ENCODE measurements at places on chromosomes 12 and 14.
A peak's percentile ranks its signal among the peaks of the same experiment; 100 is the strongest.

DNA sequence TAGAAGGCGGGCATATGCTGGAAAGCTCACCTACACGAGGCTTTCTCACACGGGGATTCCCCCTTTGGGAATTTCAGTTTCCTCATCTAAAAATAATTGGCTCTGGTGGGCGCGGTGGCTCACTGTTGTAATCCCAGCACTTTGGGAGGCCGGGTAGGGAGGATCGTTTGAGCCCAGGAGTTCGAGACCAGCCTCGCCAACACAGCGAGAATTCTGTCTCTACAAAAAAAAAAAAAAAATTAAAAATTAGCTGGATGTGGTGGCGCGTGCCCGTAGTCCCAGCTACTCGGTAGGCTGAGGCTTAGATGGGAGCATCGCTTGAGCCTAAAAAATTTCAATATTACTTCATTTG lies 400 bp upstream of the NDUFA12 start:
- DNase-seq: no peak

GRCh38 chr14:63076488-63076887 lies 31.2 kb upstream of the KCNH5 start:
- DNase-seq: no peak

GRCh38 chr12:81888106-81888740 lies 129.1 kb upstream of the PPFIA2 start:
- DNase-seq: no peak

DNA sequence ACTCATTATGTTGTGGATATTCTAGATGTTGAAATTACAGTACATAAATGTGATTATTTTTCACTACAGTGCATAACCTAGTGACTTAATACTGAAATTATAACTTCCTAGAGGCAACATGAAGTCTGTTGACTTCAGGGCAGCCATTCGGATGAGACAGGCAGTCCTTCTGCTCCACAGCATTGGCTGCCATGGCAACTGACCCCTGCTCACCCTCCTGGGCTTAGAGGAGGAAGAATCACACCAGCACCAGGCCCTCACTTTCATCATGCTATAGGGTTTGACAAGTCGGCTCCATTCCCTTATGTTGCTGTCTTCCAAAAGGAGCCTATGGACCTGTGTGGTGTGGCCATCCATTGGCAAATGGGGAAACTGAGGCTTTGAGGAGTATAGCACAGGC lies 233.5 kb upstream of the TMEM132C start:
- no peak for DNase-seq

DNA sequence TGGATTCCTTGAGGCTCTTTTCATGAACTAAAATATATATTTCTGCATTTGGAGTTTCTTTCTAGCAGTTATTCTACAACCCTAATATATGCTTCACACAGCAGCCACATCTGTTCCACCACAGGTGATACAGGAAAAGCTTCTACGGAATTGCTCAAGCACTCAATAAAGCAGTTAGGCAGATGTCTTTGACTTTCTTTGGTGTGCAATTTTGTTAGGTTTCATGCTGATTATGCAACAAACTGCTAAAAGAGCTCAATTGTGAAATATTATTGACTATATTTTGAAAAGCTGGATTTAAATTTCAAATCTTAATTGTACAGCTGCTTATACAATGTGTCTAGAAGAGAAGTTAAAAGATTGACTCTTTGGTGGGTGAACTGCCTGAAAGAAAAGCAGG lies 1055.6 kb upstream of the FBXO33 start:
- DNase-seq: no peak

- DNase-seq: no peak
Measured at GRCh38 chr14:89470401-89470800, 53.4 kb upstream of the FOXN3 start.

- peak; percentile 54 for DNase-seq
Measured at GRCh38 chr14:81172353-81172752, 48.4 kb downstream of the GTF2A1 start.

GRCh38 chr12:102769323-102769916 lies 147.6 kb downstream of the PAH start:
- DNase-seq: peak; percentile 19

GRCh38 chr14:25756876-25757275 lies 706.9 kb upstream of the STXBP6 start:
- DNase-seq: no peak

DNA sequence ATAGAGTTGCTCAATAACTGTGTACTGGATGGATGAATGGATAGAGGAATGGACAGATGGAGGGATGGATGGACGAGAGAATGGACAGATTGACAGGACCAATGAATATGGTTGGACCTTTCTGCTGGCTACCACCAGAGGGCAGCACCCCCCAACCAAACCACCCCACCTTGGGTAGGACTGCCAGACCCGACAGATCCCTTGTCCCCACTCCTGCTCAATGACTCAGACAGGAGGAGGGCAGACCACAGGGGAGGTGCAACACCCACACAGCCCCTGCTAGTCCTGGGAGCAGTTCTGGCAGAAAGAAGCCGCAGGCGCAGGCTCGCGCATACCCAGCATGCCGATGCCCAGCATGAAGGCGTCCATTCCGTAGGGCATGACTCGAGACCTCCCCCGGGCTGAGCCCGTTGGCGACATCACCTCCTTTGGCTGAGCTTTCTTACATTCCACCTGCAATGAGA lies 12.4 kb downstream of the MSI1 start:
- DNase-seq: peak; percentile 63

DNA sequence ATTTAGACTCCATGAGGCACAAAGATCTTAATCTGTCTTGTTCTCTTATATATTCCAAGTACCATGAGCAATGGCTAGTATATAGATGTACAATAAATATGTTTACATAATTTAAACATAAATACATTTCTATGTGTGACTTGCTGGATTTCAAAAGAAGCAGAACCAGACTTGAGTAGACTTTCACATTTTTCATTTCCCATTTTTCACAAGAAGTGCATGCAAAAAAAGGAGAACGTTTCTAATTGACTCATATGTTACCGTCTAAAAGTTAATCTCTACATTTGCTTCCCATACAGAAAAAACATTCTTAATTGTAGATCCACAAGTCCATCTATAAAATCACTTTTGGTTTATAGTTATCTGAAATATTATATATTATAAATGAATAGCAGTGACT lies 256.5 kb upstream of the USP15 start:
- no peak for DNase-seq

GRCh38 chr14:92499234-92499633 lies 14.3 kb upstream of the RIN3 start:
- DNase-seq: no peak

DNA sequence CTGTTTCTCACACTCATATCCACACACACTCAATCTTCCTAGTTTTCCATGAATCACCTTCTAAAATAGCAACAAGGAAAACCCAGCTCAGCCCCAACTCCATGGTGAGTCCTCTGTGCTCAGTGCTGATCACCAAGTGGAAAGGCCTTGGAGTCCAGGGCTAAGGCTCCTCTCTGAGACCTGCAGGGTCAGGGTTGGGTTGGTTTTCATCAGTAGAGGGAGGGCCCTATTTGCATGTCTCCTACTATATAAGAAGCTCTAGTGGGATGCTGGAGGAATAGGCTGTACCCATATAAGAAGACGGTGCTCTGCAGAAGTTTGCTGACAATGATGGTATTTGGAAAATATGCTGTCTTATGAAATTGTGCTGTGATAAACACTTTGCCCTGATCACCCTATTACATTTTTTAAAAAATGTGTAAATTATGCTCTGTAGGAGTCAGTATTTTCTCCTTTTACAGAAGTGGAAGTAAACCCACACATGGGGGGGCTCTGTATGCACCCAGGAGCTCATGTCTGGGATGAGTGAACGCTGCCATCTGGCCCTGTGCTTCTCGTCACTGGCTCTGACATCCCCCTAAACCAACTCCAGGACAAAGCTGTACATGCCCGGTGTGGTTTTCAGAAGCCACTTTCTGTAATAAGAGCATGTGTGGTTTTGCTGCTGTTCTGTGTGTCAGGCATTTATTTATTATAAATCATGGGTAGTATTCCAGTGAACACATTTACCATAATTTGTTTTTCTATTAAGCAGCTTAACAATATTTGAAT lies 536.3 kb downstream of the TMEM121 start:
- DNase-seq: no peak

GRCh38 chr12:120666571-120667390 lies 20.2 kb upstream of the MLEC start:
- no peak for DNase-seq

GRCh38 chr12:28346567-28346966 lies 156.3 kb downstream of the CCDC91 start:
- no peak for DNase-seq

DNA sequence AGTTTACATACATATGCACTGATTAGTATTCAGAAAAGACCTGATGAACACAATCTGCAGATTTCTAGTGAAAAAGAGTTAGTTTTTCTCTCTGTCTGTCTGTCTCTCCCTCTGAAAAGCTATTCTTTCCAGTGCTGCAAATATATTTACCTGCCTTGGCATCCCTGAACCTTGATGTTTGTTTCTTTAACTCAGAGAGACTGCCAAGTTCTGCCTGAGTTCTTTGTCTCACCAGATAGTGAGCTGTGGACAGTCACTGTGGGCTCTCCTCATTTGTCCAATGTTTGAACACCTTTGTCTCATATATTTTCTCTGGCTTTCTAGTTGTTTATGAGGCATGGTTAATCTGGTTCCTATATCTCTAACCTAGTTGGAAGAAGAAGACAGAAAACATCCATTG lies 250.4 kb downstream of the SOX5 start:
- DNase-seq: no peak

GRCh38 chr12:17954788-17955187 lies 135.2 kb downstream of the RERGL start:
- no peak for DNase-seq

DNA sequence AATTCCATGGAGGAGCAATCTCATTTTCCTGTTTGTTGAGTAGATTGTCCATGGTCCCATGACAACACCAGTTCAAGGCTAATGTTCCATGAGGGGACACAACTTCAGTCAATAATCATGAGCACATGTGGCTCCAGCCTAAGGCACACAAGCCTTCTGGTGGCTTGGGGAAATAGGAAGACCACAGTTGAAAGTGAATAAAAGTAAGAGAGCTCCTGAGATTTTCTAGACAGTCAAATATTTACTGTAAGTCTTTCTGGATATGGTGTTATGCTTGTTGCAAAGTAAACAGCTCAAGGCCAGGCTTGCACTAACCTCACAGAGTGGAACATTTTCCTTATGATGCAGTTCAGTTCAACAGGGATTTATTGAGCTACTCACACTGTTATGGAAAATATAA lies 206.9 kb upstream of the SLC38A2 start:
- DNase-seq: no peak

DNA sequence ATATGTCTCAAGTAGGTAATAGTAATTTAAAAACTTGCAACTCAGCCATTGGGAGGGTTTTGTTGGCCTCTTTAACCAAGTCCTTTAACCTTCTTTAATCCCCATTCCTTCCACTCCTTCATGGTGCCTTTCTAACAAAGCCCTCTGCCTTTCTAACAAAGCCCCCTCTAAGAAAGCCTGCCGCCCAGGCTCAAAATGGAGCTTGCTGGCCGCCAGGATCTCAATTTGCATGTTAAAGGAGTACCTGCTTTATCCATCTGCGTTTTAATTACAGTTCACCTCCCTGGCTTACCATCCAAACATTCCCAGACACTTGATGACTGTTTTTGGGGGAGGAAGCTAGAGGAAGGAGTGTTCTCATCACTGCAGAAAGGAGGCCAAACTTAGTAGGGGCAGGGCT lies 183.4 kb downstream of the PTPN11 start:
- no peak for DNase-seq

DNA sequence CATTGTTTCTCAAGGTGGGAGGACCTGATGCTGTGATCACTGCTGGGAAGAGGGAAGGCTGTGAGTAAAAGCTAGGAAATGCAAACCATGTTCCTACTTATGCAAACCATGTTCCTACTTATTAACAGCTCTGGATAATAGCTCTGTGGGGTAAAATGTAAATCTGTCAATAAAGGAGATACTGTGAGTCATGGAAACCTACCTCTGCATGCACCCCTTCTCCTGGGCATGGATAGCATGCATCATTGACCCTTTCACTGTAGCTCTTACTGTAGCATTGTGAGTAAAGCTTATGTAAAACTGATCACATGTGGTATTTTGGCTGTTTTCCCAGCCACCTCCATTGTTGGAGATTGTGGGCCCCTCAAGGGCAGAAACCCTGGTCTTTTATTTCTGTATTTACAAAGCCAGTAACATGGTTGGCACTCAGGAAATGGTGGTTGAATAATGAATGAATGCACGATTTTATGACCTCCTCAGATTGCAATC lies 253.7 kb downstream of the GRIN2B start:
- DNase-seq: no peak

DNA sequence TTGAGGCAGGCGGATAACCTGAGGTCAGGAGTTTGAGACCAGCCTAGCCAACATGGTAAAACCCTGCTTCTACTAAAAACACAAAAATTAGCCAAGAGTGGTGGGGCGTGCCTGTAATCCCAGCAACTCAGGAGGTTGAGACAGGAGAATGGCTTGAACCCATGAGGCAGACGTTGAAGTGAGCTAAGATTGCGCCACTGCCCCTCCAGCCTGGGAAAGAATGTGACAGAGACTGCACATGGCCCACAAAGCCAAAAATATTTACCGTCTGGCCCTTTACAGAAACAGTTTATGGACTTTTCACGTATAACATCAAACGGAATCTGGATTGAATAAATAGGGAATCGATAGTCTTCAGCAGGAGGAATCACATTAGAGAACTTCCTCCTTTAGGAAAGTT lies 3.5 kb downstream of the RSRC2 start:
- DNase-seq: peak; percentile 57

DNA sequence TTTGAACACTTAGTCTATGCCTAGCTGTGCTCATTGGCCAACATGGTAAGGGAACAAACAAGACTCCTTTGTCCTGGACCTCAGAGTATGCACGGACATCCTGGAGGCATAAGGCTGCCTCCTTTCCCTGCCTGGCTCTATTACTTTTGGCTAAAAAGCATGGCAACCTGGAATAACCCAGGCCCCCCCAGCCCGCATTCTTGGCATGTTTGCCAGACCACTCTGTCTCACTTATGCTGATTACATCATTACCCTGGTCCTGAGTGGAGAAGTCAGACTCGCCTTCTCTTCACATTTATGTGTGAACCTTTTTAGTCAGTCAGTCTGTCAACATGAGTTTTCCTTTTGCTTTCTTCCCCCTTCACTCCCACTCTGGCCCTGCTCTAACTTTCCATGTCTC lies 58.0 kb upstream of the ELK3 start:
- no peak for DNase-seq

GRCh38 chr14:55126932-55127459 lies 2.1 kb upstream of the LGALS3 start:
- DNase-seq: no peak

DNA sequence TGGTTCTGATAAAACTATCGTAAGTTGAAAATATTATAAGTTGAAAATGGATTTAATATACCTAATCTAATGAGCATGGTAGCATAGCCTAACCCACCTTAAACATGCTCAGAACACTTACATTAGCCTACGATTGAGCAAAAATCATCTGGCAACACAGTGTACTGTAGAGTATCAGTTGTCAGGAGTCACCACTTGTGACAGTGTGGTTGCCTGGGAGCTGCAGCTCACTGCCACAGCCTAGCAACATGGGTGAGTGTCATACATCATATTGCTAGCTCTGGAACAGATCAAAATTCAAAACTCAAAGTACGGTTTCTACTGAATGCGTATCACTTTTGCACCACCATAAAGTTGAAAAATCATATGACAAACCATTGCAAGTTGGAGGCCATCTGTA lies 203.5 kb downstream of the ATXN7L3B start:
- DNase-seq: no peak

Data from fibroblast of gingiva (primary cell).